ENCODE measurements at places on chromosomes 4 and X. TPM values are rescaled to one million over a fixed set of nuclear protein-coding genes. Genes with fewer than 3 reads are reported as not detected.

GASK1B gene
- 70.4 TPM for total RNA-seq

SMIM10 gene
- total RNA-seq: 6.2 TPM

GRCh38 chrX:133685822-133686221 is 270.5 kb upstream of the GPC4 start:
- no peaks in the 10 kb centered on the region for H3K27me3 ChIP-seq
- H3K4me3 ChIP-seq: no peak overlapping the region
- DNase-seq: no peak
- no peaks in the 10 kb centered on the region for H3K36me3 ChIP-seq

- H3K4me1 ChIP-seq: no peaks in the 10 kb centered on the region
- H3K4me3 ChIP-seq: no peak overlapping the region
- no peak for DNase-seq
These were observed 580.0 kb downstream of the GALNTL6 start for GRCh38 chr4:172393220-172393619.

GRCh38 chrX:109351557-109351956 is 130.3 kb downstream of the GUCY2F start:
- H3K27me3 ChIP-seq: no peaks in the 10 kb centered on the region
- no peak for DNase-seq
- H3K4me1 ChIP-seq: no peaks in the 10 kb centered on the region
- H3K4me3 ChIP-seq: no peak overlapping the region

DNA sequence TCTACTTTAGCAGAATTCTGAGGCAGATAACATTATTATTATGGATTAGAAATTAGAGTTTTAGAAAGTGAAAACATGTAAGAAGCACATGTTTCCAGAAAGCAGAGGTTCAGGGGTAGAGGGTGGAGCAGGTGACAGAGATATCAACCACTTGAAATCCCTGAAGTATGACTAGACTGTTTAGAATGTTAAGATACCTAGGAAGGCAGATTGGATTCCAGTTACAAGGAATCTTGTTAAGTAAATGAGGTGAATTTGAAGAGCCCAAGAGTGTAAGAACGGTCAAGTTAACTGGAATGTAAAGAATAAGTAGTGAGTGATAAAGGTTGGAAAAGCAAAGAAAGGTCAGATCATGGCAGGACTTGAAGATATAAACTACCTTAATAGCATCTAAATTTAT is 37.6 kb downstream of the ARSJ start:
- H3K36me3 ChIP-seq: no peaks in the 10 kb centered on the region
- H3K4me3 ChIP-seq: no peak overlapping the region
- no peaks in the 10 kb centered on the region for H3K4me1 ChIP-seq
- no peak for DNase-seq

- H3K4me3 ChIP-seq: no peak overlapping the region
- no peaks in the 10 kb centered on the region for H3K4me1 ChIP-seq
- DNase-seq: no peak
- no peaks in the 10 kb centered on the region for H3K27me3 ChIP-seq
- H3K27ac ChIP-seq: no peak overlapping the region
These were observed 73.2 kb upstream of the STS start for GRCh38 chrX:7074148-7074907.

GRCh38 chr4:183205193-183205592 is 106.1 kb downstream of the WWC2 start:
- no peak overlapping the region for H3K4me3 ChIP-seq
- no peak overlapping the region for H3K27ac ChIP-seq
- H3K36me3 ChIP-seq: no peaks in the 10 kb centered on the region
- no peaks in the 10 kb centered on the region for H3K4me1 ChIP-seq
- DNase-seq: no peak

DNA sequence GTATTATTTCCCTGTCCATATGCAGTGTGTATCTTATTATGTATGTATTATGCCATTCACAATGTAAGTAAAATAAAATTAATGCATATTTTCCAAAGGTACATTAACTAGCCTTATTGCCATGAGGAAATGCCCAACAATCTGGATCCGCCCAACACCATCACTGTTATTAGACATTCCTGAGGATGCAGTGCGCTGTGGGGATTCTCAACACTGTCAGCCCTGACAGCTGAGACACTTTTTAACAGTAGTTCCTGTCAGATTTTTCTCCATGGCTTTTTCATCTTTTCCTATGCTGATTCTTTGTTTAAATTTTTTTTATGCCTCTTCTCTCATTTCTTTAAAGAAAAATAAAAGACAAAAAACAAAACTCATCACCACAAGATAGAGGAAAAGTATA is 1632.9 kb upstream of the PABPC4L start:
- no peaks in the 10 kb centered on the region for H3K4me1 ChIP-seq
- no peak overlapping the region for H3K27ac ChIP-seq
- no peaks in the 10 kb centered on the region for H3K27me3 ChIP-seq
- H3K36me3 ChIP-seq: no peaks in the 10 kb centered on the region
- DNase-seq: no peak

CSAG1 gene
- not detected for total RNA-seq

DNA sequence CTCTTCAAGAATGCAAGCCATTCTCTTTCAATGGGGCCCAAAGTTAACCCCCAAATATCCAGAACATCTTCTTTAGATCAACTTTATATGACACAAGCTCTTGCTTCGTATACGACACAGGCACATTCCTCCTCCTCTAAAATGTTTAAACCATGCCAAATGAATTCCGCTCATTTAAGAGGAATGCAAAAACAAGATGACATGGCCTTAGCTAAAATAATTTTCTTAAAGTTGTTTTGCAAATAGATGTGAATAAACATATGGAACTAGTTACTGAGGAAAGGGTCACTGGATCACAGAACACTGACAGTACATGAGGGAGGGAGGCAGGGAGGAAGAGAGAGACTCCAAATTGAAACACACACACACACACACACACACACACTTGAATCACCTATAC is 97.4 kb downstream of the RASL11B start:
- H3K4me1 ChIP-seq: no peaks in the 10 kb centered on the region
- H3K36me3 ChIP-seq: no peaks in the 10 kb centered on the region
- no peak overlapping the region for H3K4me3 ChIP-seq
- DNase-seq: no peak

GRCh38 chr4:48119646-48120045 is 14.4 kb downstream of the TXK start:
- no peak overlapping the region for H3K27ac ChIP-seq
- H3K36me3 ChIP-seq: no peaks in the 10 kb centered on the region
- H3K4me1 ChIP-seq: no peaks in the 10 kb centered on the region
- H3K4me3 ChIP-seq: no peak overlapping the region
- no peak for DNase-seq

TMSB15A gene
- total RNA-seq: 1.6 TPM

- peak overlapping the region; percentile 15 for H3K27ac ChIP-seq
- no peaks in the 10 kb centered on the region for H3K4me1 ChIP-seq
- no peaks in the 10 kb centered on the region for H3K36me3 ChIP-seq
- H3K4me3 ChIP-seq: no peak overlapping the region
- H3K27me3 ChIP-seq: no peaks in the 10 kb centered on the region
- no peak for DNase-seq
These were observed 60.7 kb downstream of the ANTXR2 start for GRCh38 chr4:80012291-80012690.

- no peaks in the 10 kb centered on the region for H3K4me1 ChIP-seq
- H3K27ac ChIP-seq: no peak within 1 kb of the TSS
- H3K36me3 ChIP-seq: no peaks in the 10 kb centered on the region
- peaks cover 27% of the 10 kb centered on the region for H3K27me3 ChIP-seq
- peak within 1 kb of the TSS; percentile 65 for H3K4me3 ChIP-seq
These were observed at the start of gene GRIA3 for GRCh38 chrX:123184219-123184865. GRIA3 (plus strand) TSS chrX:123184278; CDS start chrX:123184536, 258 bp downstream.

GRCh38 chr4:39044956-39045826 is 13.0 kb upstream of the TMEM156 start:
- peak overlapping the region; percentile 93 for H3K27ac ChIP-seq
- H3K4me3 ChIP-seq: peak overlapping the region; percentile 93
- no peaks in the 10 kb centered on the region for H3K27me3 ChIP-seq

RPL34 gene
- 907 TPM for total RNA-seq

- no peak overlapping the region for H3K27ac ChIP-seq
- H3K36me3 ChIP-seq: no peaks in the 10 kb centered on the region
- no peaks in the 10 kb centered on the region for H3K27me3 ChIP-seq
These were observed 51.2 kb downstream of the GPR50 start for GRCh38 chrX:151227627-151228026.

MAGEB10 gene
- total RNA-seq: not detected

ADAMTS3 gene
- 2.9 TPM for total RNA-seq

GRCh38 chrX:31837445-31838049 is 765.7 kb upstream of the FTHL17 start:
- no peak for DNase-seq
- no peaks in the 10 kb centered on the region for H3K4me1 ChIP-seq
- H3K27me3 ChIP-seq: peaks cover 5% of the 10 kb centered on the region
- H3K36me3 ChIP-seq: no peaks in the 10 kb centered on the region

GRCh38 chr4:22129454-22130029 is 181.0 kb upstream of the KCNIP4 start:
- no peak overlapping the region for H3K4me3 ChIP-seq
- no peaks in the 10 kb centered on the region for H3K36me3 ChIP-seq
- no peak overlapping the region for H3K27ac ChIP-seq
- H3K4me1 ChIP-seq: no peaks in the 10 kb centered on the region

DNA sequence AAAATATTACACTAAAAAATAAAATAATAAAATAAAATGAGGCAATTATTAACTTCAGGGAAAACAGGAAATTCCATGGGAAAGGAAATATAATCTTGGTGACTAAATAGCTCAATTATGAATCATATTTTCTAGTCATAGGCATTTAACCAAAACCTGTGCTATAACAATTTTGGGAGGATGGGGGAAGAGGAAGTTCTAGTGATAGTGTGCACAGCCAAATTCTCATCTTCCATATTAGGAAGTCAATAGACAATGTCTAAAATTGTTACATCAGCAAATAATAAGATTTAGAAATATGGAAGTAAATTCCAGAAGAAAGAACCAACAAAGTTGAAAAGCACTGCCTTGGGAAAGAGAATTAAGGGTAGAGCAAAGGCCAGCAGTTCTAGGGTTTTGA is 2.8 kb downstream of the AWAT2 start:
- H3K4me1 ChIP-seq: no peaks in the 10 kb centered on the region
- H3K27ac ChIP-seq: no peak overlapping the region
- H3K27me3 ChIP-seq: no peaks in the 10 kb centered on the region
- no peaks in the 10 kb centered on the region for H3K36me3 ChIP-seq
- H3K4me3 ChIP-seq: no peak overlapping the region

Data from breast epithelium (tissue), 4 donors.